ENCODE measurements at places on chromosomes 11 and 22.

- DNase-seq = no peak
Measured at GRCh38 chr11:7050191-7050590, 29.9 kb downstream of the NLRP14 start.

- no peak for DNase-seq
Measured at GRCh38 chr22:41380993-41381328, 781 bp upstream of the TEF start.

DNA sequence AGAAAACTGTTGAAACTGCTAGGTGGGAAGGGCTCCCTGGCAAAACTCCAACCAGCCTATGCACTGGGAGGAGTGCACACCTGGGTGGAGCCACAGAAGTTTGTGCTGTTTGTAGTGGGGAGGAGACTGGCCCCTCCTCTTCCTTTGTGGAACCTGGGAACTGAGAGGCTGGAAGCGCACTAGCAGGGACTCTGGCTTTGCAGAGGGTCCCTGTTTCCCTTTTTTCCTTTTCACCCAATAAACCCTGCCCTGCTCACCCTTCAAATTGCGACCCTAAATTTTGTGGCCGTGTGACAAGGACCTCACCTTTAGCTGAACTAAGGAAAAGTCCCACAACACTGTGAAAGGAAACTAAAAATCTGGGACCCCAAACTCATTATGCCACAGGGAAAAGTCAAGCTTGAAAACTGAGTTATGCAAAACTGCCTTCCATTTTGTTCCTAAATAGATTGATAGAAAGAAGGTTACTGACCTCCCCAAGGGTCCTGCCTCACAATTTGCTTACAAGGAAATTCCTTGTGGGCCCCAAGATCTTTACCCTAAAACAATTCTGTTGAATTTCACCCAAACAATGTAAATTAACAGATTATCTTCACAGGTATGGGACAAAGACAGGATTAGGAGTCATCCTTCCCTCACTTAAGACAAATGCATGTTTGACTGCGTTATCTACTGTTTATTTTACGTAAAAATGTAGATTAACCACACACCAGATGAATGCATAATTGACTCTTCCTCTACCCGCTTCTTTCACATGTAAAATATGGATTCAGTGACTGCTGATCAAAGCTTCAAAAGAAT, 81.0 kb downstream of the SLC36A4 start:
- DNase-seq = no peak

- DNase-seq = no peak
Measured at GRCh38 chr22:48938741-48939140, 888.9 kb downstream of the BRD1 start.

GRCh38 chr11:87398931-87399330, 361.2 kb downstream of the TMEM135 start:
- DNase-seq = no peak

- DNase-seq = no peak
Measured at GRCh38 chr22:19818324-19819207, 36.1 kb downstream of the GNB1L start.

GRCh38 chr11:2447951-2448650, 3.3 kb downstream of the KCNQ1 start:
- DNase-seq = no peak

DNA sequence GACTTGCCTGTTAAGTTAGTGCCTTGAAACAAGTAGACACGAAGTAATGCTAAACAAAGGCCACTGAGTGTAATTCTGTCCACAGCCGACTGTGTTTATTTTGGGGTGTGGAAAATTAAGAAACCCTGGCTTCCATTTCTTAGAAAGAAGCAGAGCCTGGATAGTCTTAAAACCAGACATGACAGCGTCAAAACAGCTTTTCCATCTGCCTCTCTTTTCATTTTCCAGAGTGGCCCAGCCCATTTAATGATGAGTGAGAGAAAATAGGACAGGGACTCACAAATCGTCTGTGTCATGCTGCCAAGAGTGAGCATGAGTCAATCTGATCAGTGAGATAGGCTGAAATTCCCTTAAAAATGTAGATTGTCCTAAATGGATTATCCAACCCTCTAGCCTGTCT, 485.9 kb downstream of the JRKL start:
- DNase-seq = no peak
